ENCODE measurements at places on chromosomes 4 and X.

- peak; percentile 9 for DNase-seq
These were observed 642.4 kb downstream of the TRIML1 start for GRCh38 chr4:188781655-188782054.

GRCh38 chrX:33138677-33139249 lies 72.6 kb downstream of the DMD start:
- no peak for DNase-seq

DNA sequence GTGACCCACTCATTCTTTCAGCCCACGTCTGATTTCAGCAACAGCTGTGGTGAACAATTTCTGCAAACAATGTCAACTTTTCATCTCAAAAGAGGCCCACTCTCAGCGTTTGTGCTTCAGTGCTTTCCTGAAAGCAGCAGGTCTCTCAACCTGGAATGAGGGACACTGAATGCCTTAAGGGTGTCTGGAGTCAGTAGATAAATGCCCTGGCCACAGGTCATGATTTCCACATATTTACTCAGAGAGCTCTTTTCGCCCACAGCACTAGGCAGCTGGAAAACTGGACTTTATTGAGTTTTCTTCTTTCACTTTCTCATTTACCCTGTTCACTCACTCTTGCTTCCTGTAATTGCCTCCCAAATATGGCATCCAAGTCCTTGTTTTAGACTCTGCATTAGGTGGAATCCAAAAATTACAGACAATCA lies 52.8 kb downstream of the NPFFR2 start:
- DNase-seq: no peak

- DNase-seq: no peak
These were observed 75.3 kb downstream of the RAPGEF2 start for GRCh38 chr4:159178151-159178546.

DNA sequence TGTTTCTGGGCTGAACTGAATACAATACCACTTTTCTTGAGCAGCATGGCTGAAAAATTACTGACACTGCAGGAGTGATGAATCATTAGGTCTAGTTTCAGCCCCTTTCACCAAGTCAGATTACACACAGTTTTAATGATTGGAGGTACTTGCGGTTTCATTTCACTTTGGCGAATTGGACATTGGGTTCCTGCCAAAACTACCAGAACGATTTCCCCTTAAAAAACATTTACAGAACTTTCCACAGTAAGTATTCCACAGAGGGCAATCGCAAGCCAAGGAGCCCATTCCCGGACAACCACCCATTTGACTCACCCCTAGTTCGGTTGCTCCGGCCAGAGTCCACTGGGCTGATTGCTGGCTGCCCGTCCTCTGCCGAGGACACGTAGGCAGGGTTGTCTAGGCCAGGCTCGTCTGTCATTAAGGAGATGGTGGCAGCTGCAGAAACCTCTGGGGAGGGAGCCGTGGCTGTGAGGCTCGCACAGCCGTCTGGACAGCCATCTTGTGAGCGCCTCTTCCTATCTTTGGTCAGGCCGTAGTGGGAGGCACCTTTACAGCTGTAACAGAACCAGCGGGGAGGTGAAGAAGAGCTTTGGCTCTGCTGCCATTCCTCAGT lies 83.5 kb downstream of the LNX1 start:
- DNase-seq: no peak

- DNase-seq: no peak
These were observed 146.7 kb downstream of the PJA1 start for GRCh38 chrX:69018416-69019072.

DNA sequence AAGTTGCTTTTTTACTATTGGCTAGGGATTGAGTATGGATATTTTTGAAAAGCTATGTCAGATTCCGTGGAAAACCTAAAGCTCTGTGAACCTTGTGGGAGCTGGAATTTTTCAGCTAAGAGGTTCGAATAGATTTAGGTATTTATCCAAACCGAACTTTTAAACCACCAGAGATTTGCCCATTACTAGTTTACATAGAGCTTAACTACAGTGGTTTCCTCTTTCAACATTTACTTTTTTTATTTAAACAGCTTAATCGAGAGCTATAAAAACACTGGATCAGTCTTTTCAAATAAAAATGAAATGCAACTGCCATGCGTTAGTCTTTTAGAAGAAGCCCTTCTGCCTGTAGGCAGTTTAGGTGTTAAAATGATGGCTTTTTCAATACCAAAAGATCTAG lies 377.0 kb downstream of the RPA4 start:
- DNase-seq: no peak

DNA sequence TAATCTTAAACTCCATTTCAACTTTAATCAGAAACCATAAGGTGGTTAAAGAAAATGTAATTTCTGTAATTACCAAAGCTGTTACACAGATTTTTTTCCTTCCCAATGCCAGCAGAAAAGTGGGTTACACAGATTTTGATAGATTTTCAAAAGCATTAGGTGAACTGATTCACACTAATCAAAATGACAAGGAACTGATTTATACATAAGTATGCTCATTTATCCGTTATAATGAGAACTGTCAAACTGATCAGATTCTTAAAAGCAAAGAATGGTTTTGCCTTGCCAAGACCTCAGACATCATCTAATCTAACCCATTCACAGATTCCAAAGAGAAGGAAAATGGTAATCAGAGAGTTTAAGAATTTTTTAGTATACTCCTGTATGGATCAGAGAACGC lies 5.2 kb downstream of the UGDH start:
- DNase-seq: no peak

DNA sequence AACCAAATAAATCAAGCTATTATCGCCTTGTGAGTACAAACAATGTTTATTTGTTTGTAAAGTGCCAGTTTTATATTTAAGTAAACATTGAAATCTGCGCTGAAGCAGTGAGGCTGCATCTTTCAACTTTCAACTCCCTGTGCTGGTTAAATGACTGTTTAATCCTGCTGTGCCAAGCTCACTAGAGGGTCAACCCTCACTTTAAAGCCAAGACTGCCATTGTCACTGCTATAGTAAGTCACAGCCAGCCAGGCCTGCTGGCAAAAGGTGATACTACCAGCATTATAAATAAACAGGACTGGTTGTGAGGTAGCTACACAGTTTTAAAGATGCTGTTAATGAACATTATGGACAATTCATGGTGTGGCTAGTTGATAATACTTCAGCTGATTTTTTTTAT lies 34.6 kb downstream of the EFHC2 start:
- DNase-seq: no peak

DNA sequence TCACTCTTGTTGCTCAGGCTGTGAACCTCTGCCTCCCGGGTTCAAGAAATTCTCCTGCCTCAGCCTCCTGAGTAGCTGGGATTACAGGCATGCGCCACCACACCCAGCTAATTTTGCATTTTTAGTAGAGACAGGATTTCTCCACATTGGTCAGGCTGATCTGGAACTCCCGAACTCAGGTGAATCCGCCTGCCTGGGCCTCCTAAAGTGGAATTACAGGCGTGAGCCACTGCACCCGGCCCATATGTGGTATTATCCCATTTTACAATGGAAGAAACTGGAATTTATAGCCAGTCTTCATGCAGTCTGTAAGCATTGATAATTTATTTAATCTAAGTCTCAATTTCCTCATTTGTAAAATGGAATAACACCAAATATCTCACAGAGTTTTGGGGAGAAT lies 161.8 kb downstream of the GABRB1 start:
- no peak for DNase-seq

Data from KBM-7 (cell line).